Thoracic aorta (tissue), 2 donors: ENCODE measurements at places on chromosomes 12 and 14.

DNA sequence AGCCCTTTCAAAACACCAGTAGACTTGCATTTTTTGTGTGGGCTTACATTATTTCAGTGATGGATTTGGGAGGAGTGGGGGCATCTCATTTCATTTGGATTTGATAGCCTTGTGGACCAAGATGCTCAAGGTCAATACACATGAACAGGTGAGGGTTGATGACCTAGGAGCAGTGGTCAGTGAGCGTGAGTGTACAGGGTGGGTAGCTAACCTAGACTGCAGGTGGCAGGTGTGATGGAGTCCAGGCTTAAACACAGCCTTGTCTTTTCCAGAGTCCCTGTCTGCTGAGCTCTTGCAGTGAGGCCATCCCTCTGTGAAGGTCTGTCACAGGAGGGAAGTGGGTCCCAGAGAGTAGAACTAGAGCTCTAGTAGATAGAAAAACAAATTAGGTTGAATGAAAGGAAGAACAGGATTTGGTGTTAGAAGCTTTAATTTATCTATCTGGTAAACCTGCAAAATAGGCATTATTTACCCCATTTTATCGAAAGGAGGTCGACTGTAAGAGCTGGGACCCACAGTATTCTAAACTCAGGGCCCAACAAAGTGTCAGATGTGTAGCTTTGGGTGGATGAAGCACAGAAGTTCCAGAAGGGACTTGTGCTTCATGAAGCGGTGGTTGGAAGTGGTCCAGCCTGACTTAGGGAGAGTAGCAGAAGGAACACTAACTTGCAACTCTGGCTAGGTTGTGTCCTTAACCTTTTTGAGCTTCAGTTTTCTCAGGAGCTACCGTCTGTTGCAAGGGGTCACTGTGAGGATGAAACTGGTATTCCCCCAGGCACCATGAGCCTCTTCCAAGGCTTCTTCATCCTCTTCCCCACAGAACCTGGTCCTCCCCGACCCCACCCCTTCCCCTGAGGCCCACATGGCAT lies 18.2 kb downstream of the RPS6KL1 start:
- no peak for DNase-seq
- no peak overlapping the region for H3K27ac ChIP-seq
- no peaks in the 10 kb centered on the region for H3K27me3 ChIP-seq
- H3K4me1 ChIP-seq: no peaks in the 10 kb centered on the region
- H3K4me3 ChIP-seq: no peak overlapping the region

DNA sequence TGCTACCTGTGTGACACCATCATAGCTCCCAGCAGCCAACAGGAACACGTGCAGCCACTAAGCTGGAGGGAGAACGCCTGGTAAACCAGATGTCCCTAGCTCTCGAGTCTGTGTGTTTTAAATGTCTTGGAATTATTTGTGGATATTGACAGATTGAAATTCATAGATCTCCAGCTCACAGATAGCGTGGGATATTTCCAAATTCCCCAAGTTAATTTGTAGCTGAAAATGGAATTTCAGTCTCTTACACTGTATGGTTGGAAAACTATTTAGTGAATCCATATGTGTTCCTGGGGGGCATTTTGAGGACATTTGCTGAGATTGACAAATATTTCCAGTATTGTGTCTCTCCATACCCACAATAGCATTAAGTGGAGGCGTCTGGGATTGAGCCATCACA lies 618.6 kb upstream of the TMEM132C start:
- no peak overlapping the region for H3K27ac ChIP-seq
- H3K4me1 ChIP-seq: no peaks in the 10 kb centered on the region
- no peaks in the 10 kb centered on the region for H3K27me3 ChIP-seq
- DNase-seq: no peak
- no peaks in the 10 kb centered on the region for H3K36me3 ChIP-seq

DNA sequence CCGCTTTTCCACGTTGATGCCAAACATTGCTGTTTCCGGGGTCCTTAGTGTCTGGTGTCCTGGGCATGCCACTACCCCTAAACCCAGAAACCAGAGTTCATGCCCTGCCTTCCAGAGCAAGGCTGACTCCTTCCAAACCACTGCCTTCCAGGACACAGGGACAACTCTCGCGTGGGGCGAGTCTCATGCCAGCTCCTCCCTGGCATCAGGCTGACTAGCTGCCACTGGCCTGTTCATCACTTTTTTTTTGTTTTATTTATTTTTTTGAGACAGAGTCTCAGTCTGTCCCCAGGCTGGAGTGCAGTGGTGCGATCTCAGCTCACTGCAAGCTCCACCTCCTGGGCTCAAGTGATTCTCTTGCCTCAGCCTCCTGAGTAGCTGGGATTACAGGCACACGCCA lies 4.8 kb downstream of the SETD1B start:
- H3K4me3 ChIP-seq: no peak overlapping the region
- no peak for DNase-seq
- no peak overlapping the region for H3K27ac ChIP-seq
- H3K27me3 ChIP-seq: no peaks in the 10 kb centered on the region
- H3K4me1 ChIP-seq: peaks cover 37% of the 10 kb centered on the region

GRCh38 chr12:19808371-19808770 lies 369.1 kb downstream of the AEBP2 start:
- H3K4me3 ChIP-seq: no peak overlapping the region
- H3K36me3 ChIP-seq: no peaks in the 10 kb centered on the region
- no peak for DNase-seq
- no peaks in the 10 kb centered on the region for H3K27me3 ChIP-seq
- peaks cover 4% of the 10 kb centered on the region for H3K4me1 ChIP-seq
- H3K27ac ChIP-seq: peak overlapping the region; percentile 36
